ENCODE measurements at places on chromosomes 4 and X.

GRCh38 chr4:155759372-155760252 is 791 bp downstream of the GUCY1B1 start:
- DNase-seq = peak; percentile 14

GRCh38 chr4:55385201-55385649 is 10.5 kb upstream of the TMEM165 start:
- no peak for DNase-seq

DNA sequence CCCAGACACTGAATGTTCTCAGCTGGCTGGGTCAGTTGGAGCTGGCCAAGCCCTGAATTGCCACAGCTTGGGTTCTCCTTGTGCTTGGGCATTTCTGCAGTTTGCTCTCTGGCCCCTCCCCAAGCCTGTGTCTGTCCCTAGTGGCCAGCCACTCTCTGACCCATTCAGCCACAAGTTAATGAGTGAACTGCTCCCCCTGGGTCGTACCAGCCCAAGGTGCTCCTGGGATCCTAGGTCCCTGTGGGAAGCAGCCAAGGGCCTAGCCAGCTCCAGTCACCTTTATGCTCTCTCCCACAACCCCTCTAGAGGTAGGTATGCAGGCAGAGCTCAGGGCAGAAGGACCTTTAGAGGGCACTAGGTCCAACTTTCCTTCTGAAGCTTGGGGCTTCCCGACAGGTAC is 51.5 kb downstream of the STARD8 start:
- DNase-seq = no peak

DNA sequence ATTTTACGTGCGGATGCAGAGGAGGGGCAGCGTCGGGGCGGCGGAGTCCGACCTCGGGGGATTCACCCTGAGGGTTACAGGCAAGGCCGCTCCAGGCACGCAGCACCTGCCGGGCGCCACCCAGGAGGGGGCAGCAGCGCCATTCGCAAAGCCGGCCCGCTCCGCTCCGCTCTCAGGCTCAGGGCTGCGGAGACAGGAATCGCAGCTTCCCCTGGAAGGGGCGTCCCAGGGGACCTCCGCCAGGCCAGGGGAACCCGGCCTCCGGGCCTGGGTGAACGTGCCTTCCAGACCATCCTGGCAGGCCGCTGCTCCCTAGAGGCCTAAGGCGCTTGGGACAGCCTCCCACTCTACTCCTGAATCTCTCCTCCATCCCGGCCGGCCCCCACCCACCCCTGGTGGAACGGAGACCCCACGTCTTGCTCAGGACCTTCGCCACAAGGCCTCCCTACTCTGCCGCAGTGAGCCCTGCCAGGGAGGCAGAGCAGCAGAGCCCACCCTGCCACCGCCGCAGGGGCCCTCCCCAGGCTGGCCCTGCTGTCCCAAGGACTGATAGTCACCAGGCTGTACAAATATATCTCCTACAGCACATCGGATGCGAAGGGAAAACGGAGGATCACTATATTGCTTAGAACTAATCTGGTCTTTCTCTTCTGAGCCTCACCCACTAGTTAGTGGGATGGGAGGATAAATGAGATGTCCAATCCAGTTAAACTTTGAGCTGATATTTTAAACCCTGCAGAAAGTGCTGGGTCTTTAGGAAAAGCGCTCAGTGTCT is 115.0 kb downstream of the SMIM20 start:
- DNase-seq = peak; percentile 75

GRCh38 chr4:95248720-95249425 is 299.9 kb downstream of the UNC5C start:
- no peak for DNase-seq

- no peak for DNase-seq
Measured at GRCh38 chr4:15809466-15809865, 31.3 kb downstream of the CD38 start.

DNA sequence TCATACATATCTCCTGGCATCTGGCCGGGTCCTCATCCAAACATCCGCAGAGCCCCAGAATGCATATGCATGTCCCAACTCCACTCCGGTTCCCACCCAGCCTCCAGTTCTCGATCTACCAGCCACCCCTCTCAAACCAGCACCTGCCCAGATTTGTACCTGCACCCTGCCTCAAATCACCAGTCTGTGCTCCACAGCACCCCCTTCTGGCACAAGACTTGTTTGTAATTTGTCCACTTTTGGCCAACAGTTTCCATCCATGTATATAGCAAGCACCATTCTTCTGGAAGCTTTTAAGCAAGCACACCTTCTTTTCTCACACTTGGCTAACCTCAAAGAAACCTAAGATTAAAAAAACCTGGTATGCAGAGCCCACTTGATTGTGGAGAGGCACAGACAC is 644.1 kb downstream of the MID1IP1 start:
- peak; percentile 37 for DNase-seq

DNA sequence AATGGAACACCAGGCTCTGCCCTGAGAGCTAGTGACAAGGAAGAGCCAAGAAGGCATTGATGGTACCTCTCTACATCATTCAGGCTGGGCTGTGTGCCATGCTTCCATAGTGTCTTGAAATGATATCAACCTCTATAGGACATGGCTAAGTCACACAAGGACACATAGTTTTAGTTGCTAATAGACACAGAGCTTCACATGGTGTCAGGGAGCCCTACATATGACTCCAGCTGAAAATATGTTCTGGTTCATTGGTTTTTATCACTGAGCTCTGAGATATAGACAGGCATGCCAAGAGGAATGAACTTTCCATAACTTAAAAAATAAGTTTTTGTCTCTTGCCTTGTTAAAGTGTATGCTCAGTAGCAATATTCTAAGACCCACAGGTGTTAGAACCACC is 72.1 kb upstream of the PRKG2 start:
- no peak for DNase-seq

DNA sequence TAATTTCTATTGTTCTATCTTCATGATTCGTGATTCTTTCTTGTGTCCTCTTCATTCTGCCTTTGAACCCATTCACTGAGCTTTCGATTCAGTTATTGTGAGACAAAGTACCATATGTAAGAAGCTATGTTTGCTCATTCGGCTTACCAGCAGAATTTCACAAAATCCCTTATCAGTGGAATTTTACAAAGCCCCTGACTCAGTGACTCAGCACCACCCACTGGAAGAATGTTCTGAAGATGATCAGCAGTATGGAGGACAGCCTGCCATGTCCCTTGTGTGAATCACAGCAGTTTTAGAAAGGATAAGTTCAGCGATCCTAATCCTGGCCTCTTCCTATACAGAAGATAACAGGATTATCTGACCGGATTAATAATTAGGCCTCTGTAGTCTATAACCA is 5.8 kb upstream of the UXT start:
- DNase-seq = no peak

- DNase-seq = peak; percentile 29
Measured at GRCh38 chr4:32775049-32775448, 2054.9 kb downstream of the PCDH7 start.

DNA sequence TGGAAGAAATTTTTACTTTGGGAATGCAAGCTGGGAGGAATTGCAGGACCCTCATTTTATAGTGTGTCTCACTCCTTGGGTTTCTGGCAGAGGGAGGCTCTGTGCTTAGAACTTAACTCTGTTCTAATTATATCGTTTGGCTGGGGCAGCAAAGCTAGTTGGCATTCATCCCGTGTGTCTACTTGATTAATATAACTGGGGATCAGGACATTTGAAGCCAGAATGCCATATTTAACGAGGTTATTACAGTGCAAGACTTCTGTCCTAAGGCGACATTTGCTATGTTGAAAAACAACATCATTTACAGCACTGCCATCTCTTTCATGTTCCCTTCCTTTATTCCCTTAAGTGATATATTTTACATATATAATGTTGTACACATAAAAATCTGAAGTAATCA is 179.1 kb upstream of the TBC1D9 start:
- no peak for DNase-seq

DNA sequence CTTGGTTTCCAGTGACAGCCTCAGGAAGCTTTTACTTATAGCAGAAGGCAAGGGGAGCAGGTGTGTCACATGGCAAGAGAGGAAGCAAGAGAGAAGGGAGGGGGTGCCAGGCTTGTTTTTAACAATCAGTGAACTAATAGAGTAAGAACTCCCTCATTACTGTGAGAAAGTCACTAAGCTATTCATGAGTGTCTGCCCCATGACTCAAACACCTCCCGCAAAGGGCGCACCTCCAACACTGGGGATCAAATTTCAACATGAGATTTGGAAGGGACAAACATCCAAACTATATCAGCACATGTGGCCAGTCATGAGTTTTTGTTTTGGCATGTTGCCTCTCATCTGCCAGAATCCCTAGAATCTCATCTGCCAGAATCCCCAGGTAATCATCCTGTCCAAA is 183.5 kb upstream of the C1QTNF7 start:
- no peak for DNase-seq

GRCh38 chr4:25638221-25638601 is 17.4 kb upstream of the SLC34A2 start:
- DNase-seq = no peak

DNA sequence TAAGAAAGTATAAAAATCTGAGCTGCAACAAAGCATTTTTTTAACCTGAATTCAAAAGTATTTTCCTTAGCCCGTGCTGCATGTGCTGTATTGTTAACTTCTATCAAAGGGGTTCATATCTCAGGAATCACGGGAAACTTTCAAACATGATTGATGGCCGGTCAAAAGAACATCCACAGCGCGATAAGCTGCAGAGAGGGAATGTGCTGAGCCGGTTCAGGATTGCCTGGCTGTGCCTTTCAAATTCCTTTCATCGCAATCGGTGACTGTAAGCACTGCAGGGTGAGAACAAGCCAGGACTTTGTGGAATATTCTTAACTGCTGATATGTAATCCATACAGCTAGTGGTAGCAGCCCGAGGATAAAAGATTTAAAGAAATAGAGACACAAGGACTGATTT is 210.9 kb upstream of the NOCT start:
- no peak for DNase-seq

DNA sequence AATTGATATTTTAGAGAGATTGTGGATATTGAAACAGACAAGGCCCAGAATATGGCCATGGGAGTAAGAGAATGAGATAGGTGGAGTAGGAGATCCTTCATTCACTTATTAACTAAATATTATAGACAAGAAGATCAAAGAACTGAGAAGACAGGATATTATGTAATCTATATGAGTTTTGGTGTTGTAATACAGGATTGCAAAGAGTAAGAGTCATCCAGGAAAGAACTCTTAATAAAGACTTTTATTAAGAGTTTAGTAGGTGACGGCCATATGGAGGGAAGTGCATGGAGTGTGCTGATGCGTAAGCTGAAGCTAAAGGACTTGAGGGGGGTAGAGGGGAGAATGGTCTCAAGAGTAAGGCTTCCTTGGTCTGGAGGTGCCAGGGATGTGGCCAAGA is 153.7 kb downstream of the VEGFC start:
- DNase-seq = no peak

DNA sequence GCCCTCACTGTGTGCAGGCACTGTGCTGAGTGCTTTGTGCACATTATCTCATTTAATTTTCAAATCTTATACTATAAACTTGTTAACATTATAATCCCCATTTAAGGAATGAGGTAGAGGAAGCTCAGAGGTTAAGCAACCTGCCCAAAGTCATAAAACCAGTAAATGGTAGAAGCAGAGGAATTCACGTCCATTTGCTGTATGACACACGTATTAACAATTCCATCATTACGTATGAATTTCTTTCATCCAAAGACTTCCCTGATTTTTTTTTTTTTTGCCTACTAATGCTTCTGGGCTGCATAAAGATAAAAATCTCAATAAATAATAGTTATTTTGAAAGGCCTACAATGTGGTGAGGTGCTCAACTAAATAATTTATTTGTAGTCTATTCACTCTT is 64.5 kb upstream of the H2AZ1 start:
- no peak for DNase-seq

GRCh38 chr4:6252051-6252450 is 17.6 kb upstream of the WFS1 start:
- no peak for DNase-seq

DNA sequence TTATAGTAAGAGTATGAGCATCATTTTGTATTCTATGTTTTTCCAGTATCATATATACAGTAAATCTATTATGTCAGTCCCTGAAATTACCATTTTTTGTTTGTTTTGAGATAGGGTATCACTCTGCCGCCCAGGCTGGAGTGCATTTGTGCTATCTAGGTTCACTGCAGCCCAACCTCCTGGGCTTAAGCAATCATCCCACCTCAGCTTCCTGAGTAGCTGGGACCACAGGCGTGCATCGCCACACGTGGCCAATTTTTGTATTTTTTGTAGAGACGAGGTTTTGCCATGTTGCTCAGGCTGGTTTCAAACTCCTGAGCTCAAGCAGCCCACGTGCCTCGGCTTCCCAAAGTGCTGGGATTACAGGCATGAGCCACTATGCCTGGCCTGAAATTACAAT is 85.6 kb downstream of the ZNF330 start:
- no peak for DNase-seq

DNA sequence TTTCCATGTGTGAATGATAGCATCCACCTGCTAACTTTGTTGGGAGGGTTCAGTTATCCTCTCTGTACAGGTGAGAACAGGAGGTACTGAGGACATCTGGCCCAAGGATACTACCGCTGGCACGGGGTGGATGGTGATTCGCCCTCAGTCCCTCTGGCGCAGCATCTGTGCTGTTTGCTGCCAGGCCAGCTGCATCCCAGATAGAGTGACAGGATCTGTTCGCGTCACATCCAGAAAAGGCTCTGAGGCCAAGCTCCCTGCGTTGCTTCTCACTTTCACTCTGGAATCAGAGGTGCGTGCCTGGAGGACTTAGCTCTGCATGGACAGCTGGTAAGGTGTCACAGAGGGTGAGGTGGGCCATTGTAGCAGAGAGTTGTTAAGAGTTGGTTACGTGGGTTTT is 95.4 kb downstream of the TBL1X start:
- DNase-seq = no peak

- DNase-seq = no peak
Measured at GRCh38 chr4:85979276-85979675, 380.6 kb downstream of the MAPK10 start.

GRCh38 chrX:66030505-66031317 is 9.2 kb downstream of the VSIG4 start:
- DNase-seq = peak; percentile 31

GRCh38 chr4:10743357-10743756 is 58.8 kb upstream of the CLNK start:
- no peak for DNase-seq

DNA sequence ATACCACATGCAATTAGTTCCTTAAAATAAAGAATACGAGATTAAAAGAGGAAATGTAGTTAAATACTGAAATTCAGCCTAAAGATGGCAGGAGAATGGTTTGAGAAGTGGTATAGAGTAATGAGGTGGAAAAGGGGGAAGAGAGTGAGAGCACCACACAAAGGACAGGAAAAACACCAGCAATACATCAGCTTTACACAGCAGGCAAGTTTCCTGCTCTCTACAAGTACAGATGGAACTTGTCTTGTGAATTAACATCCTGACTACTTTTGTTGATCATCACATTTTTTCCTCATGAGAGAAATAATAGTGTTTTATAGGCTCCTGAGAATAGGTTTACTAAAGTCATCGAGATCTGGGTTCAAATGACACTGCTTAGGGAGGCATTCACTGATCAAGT is 2.9 kb upstream of the UNC5C start:
- no peak for DNase-seq

DNA sequence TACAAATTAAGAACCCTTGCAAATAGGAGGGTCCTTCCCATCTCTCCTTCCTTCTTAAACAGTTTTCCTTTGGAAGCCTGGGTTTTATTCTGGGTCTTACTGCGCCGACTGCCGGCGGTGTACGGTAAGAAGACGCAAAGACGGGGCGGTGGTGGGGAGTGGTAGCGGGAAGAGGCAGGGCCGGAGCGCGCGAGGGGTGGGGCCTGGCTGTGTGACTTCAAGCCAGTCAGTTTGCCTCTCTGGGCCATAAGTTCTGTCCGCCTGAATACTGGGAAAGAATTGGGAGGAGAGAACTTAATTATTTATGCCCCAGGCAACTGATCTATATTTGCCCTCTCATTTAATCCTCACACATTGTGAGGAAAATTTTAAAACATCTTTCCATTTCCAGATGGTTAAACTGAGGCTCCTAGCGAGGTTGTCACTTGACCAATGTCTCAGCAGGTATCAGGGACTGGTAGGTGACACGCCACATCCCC is 726 bp upstream of the KANTR start:
- DNase-seq = peak; percentile 87

Measured in mucosa of descending colon (tissue), 3 donors.